NCI-H2171 treated with DMSO at 0.1 percent for 48 hours (cell line): ENCODE measurements at places on chromosomes 12 and 14.

GRCh38 chr12:119202544-119202943, 23.8 kb downstream of the HSPB8 start:
- no peak for DNase-seq

DNA sequence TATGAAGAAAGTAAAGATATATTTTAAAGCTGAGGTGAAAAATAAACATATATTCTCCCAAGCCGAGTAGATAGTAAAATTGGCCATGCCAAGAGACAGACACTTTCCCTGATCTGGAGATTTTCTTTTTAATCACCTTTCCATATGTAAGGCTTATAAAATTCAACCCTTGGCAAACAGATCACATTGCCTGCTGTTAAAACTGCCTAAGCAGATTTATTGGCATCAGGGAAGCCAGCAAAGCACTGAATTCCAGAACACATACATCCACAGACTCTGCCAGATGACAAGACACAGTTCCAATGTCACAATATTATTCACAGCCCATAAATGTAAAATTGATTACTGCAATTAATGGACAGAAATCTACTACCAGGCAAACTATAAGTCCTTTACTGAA, 78.2 kb upstream of the GARIN2 start:
- DNase-seq = no peak

- DNase-seq = peak; percentile 20
Measured at GRCh38 chr12:100450735-100451134, 22.9 kb upstream of the NR1H4 start.

- no peak for DNase-seq
Measured at GRCh38 chr12:127381043-127381668, 885.8 kb upstream of the TMEM132C start.

DNA sequence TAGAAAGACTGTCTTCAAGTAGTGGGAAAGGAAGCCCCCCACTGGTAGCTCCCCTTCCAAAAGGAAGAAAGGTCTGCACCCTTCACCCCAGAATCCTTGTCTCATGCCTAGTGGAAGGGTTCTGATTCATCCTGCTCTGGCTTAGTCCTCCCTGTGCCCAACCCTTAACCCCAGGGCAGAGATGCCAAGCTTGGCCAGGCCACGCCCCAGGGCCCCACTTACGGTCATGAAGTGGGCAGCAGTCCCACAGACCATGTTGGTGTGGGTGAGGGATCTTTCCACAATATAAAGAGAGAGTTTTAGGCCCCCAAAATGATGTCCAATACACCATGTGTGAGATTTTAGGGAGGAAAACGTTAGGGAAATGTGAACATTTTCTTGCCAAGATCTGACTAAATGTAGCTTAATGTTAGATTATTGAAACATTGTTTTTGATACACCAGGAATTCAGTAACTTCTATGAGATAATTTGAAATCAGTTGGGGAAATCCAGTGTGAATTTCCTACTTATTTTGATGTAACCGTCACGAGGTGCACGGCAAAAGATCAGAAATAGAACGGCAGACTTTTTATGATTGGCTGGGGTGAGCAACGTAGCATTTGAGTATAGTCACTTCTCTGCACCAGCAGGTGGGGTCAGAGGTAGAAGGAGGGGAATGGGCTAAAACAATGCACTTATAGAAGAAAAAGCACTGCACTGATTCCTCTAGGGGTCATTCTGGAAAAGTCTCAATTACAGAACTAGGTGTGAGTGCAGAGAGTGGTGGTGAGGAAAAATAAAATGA, 8.2 kb upstream of the SSPN start:
- no peak for DNase-seq
